Stimulated activated CD4-positive, alpha-beta T cell treated with anti-CD3 and anti-CD28 coated beads, TNF-alpha, amount 100 ng/mL, for 24 hours (primary cell): ENCODE measurements at places on chromosomes 1 and 21.

- no peak for DNase-seq
These were observed at the start of gene MAP3K7CL for GRCh38 chr21:29130270-29130969. MAP3K7CL (plus strand) TSS chr21:29130644; CDS start chr21:29133345, 2,701 bp downstream.

DNA sequence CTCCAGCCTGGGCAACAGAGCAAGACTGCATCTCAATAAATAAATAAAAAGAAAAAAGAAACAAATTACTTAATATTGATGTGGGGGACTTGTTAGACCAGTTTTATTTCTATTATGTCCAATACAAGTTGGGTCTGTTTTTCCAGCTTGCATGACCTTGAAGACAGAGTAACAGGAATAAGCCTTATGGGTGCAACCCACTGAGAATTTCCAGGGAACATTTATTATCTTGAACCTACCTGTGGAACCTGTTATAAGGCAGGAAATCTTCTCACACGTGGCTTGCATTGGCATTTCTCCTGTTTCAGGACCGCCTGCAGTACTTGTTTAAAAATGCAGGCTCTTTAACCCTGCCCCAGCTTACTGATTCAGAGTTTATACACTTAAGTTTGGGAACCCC is 64.0 kb downstream of the ZBTB17 start:
- DNase-seq, result no peak

- no peak for DNase-seq
These were observed 792.8 kb downstream of the USP25 start for GRCh38 chr21:16522548-16522947.

GRCh38 chr21:39316729-39317128 is 3.3 kb upstream of the BRWD1 start:
- no peak for DNase-seq

GRCh38 chr1:219020386-219020785 is 153.3 kb upstream of the LYPLAL1 start:
- DNase-seq, result no peak

DNA sequence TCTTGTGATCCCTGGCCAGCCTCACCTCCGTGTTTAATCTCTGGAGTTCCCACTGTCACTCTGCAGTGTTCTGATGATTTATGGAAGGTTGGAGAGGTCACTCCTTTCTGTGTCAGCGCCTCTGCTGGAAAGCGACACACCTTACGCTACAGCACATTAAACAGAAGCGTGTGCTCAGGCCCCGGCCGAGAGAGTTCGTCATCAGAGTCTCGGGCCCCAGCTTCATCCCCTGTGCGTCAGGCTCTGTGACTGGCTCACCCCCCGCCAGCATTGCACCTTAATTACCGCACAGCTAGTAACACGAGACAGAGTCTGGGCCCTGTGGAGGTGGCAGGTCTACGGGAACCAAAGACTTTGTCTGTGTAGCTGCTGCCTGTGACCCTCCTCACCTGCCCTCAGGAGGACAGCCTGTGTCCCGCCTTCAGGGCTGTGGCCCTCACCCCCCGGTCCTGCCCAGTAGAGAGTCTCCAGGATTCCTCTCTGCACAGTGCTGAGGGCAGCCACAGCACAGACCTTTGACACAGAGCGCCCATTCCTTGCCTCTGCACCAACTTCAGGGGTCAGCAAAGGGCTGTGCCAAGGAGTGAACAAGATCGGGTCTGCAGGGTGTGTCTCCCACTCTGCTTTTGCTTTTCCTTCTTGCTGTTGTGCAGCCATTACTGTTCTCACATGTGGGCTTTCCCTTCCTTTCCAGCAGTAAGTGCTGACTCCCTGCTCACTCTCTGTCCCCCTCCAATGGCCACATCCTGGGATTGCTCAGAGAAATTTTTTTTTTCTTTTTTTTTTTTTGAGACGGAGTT is 157.6 kb downstream of the PGBD5 start:
- DNase-seq, result no peak

GRCh38 chr1:61120998-61121397 is 38.6 kb downstream of the NFIA start:
- no peak for DNase-seq

DNA sequence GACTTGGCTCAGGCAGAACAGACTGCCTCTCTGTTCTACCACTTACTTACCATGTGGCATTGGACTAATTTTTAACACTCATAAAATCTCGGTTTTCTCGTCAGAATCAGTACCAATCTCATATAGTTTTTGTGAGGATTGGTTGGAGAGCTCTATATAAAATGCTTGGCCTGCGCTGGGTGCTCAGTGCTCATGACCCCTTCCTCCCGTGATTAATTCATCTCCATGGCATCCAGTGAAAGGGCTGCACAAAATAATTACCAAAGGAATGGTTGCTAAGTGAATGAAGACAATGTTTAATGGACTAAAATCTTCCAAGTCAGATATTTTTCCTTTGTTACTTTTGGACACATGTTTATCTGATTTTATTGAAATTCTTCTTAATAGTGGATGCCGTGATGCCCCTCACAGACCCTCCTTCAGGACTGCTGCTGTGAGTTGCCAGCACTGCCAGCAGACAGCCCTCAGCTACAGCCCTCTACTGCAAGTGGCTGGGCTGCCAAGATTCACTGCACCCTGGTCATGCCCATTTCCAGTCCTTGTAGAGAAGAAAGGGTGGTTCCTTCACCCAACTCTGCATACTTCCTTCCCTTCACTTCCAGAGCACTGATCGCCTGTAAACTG is 436.5 kb downstream of the LMO4 start:
- no peak for DNase-seq

DNA sequence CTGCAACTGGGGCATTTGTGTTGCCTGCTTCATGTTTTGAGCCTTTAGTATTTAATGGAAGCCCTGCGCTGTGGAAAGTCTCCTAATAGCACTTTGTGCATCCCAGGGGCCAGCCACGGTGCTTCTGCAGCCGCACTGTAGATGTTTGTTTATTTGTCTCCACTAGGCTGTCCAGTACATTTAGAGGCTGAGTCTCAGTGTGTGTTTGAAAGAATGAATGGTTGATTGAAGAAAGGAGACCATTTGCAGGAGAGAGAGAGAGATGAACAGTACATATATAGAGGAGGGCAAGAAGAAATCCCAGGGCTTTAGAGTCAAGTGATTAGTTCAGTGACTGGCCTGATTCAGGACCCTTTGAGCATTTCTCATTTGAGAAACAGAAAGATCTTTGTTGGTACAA is 33.9 kb downstream of the MPZL1 start:
- no peak for DNase-seq

- DNase-seq, result no peak
These were observed 1705.3 kb downstream of the NCAM2 start for GRCh38 chr21:22703521-22703920.

DNA sequence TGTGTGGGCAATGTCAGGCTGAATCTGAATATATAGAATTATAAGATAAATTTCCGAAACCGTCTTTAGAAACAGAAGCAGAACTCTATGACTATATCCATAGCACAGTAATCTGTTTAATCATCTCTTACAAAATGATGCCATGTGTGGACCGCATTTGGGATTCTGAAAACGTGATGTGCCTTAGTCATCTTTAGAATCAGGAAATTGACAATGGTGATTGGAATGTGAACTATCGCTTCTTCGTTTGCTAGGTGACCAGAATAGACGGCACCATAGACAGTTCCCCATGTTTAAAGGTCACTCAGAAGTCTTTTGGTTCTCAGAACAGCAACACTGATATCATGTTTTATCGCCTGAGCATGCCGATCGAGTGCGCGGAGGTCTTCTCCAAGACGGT is 300.3 kb downstream of the ZP4 start:
- no peak for DNase-seq

DNA sequence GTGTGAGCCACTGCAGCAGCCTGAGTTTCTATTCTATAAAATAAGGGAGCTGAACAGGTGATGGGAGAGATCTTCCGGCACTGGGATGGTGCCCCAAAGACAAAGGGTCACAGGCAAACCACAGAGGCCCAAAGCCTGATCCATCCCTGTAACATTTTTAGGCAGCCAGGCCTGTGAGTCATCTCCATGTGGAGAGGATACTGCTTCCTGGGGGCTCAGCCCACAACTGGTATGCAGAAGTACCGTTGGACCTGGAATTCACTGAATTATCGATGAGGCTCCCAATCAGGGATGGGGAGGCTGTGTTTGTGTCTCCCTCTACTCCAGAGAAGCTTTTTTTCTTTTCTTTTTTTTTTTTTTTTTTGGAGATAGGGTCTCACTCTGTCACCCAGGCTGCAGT is 48.8 kb upstream of the WASF2 start:
- no peak for DNase-seq

GRCh38 chr1:182249201-182249676 is 142.4 kb downstream of the GLUL start:
- no peak for DNase-seq

- no peak for DNase-seq
These were observed 60.1 kb upstream of the ASB17 start for GRCh38 chr1:75992312-75992711.

DNA sequence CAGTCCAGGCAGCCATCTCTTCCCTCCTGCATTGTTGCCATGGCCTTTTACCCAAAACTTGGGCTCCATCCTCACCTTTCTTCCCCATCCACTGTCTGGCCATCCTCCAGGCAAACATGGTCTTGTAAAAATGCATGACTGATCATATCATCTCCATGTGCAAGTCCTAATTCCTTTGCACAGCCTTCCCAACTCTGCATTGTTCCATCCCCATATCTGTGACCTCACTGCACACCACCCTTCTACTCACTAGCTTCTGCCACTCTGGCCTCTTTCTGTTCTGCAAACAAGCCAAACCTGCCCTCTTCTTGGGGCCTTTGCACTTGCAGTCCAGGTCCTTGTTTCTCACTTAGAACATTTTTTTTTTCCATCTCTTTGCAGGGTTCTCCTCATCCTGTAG is 230.1 kb upstream of the GJB5 start:
- DNase-seq, result no peak

DNA sequence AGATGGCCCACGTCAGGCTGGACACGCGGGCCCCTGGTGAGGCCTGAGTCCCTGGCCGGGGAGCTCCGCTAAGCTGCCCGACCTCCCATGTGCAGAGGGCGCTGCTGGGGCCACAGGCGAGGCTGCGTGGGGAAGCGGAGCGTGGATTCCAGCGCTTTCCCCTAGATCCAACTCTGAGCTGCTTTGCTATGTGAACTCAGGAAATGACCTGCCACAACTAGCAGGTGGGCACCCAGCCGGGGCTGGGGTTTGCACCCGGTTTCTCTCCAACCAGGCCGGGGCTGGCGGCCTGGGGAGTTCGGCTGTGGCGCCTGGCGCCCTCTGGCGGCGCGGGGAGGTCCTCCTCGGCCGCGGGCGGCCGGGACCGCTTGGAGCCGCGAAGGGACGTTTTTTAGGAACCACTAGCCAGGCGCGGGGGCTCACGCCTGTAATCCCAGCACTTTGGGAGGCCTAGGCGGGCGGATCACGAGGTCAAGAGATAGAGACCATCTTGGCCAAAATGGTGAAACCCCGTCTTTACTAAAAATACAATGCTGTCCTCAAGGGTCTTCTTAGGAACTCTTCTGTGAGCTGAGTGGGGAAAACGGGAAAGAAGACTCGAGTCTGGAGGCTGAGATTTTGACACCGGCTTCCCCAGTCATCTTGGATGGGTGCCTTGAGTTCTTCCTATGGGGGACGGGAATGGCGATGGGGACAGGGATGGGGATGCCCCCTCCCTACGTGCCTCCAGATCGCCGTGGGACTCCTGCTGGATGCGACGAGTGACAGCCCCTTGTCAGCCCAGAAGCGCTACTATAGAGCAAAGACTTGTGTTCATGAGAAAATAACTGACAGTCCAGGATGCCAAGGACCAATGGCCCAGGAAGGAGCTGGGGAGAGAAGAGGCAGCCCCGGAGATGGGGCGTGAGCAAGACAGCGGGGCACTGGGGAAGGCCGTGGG is 12.6 kb downstream of the PYCR2 start:
- DNase-seq, result peak; percentile 37

GRCh38 chr1:169745015-169745861 is 11.4 kb upstream of the SELE start:
- DNase-seq, result no peak

DNA sequence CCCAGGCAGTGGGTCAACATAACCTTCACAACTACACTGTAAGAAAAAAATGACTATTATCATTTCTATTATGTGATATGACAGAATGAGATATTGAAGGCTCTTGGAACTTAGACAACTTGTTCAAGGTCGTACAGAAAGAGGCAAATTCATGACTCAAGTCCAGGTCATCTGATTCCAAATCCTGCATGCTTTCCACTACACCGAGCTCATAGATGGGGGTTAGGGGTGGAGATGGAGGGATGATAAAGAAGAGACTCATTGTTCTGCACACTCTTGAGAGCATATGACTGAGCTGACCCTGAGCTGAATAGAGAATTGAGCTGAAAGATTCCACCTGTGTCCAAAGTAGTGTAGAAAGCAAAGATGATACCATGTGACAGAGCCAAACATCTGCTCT is 2.8 kb downstream of the FCRL6 start:
- DNase-seq, result no peak

DNA sequence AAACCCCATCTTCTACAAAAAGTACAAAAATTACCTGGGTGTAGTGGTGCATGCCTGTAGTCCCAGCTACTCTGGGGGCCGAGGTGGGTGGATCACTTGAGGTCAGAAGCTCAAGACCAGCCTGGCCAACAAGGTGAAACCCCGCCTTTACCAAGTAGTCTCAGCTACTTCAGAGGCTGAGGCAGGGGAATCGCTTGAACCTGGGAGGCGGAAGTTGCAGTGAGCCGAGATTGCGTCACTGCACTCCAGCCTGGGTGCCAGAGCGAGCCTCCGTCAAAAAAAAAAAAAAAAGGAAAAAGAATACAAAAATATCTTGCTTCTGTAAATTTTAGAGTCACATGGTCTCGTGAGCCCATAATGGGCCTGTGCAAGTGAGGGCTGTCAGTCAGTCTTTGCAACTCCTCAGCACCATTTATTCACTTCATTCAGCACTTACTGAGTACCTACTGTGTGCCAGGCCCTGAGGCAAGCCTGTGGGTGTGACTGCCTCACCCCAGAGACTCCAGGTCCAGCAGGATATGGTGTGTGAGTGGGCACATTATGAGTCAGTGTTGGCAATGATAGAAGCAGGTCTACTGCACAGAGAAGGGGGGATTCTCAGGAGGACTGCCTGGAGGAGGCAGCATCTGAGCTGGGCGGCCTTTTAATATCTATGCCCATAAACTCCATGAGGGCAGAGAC is 46.8 kb upstream of the TARDBP start:
- DNase-seq, result no peak

DNA sequence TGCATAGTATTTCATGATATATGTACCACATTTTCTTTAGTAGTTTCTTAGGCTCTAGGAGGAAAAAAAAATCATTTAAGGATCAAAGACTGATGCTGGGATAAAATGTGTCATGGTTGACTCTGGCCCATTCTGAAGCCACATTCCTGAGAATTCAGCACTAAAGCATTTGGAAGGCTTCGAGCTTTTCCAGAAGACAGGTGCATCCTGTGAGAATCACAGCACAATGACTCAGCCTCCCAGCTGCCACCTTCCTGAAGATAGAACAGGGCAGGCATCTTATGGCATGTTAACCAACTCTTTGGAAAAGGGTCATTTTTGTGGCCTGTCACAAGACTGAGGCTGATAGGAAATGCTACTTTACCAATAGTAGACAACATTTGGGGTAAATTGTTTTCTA is 359.9 kb downstream of the PCP4 start:
- DNase-seq, result no peak

GRCh38 chr1:201147396-201148015 is 6.8 kb downstream of the TMEM9 start:
- DNase-seq, result no peak
